Activated naive CD8-positive, alpha-beta T cell treated with anti-CD3 and anti-CD28 coated beads for 36 hours (primary cell): ENCODE measurements at places on chromosomes 2 and 18. TPM values are rescaled to one million over a fixed set of nuclear protein-coding genes. Genes with fewer than 3 reads are reported as not detected.

DNA sequence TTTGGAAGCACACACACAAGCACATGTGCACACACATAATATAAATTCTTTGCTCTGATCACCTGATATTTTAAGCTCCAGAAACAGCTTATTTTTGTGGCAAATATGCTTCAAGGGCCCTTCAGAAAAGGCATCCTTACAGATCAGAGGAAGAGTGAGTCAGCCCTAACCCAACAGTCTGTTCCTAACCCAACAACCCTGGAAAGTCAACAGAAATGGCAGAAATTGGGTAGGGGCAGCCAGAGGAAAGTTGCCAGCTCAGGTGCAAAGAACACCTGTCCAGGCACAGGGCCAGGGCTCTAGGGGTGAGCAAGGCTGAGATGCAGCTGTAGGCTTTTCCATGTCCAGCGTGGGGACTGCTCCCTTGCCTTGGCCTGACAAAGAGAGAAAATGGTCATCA, 6.4 kb upstream of the NCKAP5 start:
- no peak for DNase-seq

RNF152 gene
- 0.42 TPM for total RNA-seq

- DNase-seq, result no peak
Measured at GRCh38 chr18:11775436-11776174, 75.6 kb upstream of the CHMP1B start.

DNA sequence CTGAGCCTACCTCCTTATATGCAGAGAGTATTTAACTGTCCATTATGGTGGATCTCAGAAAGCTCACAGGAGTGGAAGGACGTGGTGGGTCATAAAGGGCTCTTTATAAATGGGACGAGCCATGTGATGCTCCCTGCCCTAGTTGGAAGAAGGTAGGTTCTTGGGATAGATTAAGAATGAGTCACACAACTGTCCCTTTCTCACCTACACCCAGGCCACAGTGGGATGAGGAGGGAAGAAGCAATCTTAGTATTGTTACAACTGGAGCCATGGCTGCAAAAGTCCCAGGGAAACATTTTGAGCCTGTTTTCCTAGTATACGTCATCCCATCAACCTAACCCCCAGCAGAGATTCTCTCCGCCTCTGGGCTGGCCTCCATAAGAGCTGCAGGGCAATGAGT, 229.9 kb downstream of the TTC32 start:
- no peak for DNase-seq

GRCh38 chr2:15517793-15518192, 43.3 kb downstream of the NBAS start:
- DNase-seq, result no peak

SYT4 gene
- not detected for total RNA-seq

AP1S3 gene
- 11.3 TPM for total RNA-seq

DNA sequence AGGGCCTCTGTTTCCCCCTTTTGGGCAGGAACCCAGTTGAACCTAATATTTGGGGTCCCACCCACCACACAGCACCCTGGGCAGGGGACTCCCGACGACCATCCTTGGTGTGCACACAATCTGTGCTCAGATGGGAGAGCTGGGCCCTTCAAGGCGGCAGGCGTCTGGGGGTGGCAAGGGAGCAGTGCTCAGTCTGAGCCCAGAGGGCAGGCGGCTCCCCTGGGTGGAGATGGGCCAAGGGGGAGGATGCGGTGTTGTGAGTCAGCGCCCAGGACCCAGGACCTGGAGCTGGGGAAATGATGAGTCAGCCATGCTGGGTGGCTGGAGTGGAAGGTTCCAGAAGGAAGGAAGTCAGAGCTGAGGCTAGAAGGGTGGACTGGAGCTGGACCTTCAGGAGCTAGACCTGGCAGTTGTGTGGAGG, 3.8 kb downstream of the PROM2 start:
- DNase-seq, result no peak
